Astrocyte (in vitro differentiated cells and primary cell): ENCODE measurements at places on chromosomes 11 and 22.

DNA sequence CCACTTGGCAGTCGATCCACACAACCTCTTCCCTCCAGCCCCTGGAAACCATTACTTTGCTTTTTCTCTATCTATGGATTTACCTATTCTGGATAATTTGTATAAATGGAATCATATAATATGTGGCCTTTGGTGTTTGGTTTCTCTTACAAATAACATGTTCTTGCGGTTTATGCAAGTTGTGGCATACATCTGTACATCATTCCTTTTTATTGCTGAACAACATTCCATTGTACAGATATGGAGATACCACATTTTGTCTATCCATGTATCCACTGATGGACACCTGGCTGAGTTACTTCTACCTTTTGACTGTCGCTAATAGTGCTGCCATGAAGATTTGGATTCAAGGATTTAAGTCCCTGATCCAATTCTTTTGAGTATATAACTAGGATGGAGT is 25.1 kb downstream of the SMCO4 start:
- no peak for DNase-seq

- no peak for DNase-seq
Measured at GRCh38 chr11:63908631-63909401, 8.1 kb downstream of the RCOR2 start.

- DNase-seq: no peak
Measured at GRCh38 chr11:32438866-32439489, 3.6 kb upstream of the WT1 start.

DNA sequence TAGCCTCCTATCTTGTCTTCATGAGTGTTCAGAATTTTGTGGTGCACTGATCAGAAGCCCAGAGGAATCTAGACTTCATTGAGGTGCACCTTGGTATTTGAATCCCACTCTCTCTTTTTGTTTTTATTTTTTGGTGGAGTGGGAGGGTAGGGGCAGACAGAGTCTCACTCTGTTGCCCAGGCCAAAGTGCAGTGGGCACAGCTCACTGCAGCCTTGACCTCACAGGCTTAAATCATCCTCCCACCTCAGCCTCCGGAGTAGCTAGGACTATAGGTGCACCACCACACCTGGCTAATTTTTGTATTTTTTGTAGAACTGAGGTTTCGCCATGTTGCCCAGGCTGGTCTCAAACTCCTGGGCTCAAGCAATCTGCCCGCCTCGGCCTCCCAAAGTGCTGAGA is 10.9 kb upstream of the ALG8 start:
- no peak for DNase-seq

DNA sequence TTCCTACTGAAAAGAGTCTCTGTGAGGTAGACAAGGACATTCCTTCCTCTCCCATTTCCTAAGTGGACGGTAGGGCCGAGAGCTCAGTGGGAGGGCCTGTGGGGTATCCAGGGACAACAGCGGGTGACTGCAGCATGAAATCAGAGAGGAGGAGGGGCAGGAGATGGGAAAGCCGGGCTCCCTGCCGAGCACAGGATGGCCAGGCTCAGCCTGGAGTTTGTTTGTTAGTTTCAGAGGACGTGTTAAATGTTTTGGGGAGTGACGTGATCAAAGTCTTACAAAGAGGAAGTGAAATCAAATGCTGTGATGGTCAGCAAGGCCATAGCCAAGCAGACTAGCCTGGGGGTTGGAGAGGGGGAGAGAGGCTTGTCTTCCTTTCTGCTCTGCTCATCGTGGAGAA is 152.7 kb downstream of the ADAMTS15 start:
- DNase-seq: peak; percentile 46

- DNase-seq: no peak
Measured at GRCh38 chr11:76781807-76782530, 1.2 kb upstream of the TSKU start.

GRCh38 chr11:100857236-100858005 is 170.3 kb downstream of the ARHGAP42 start:
- no peak for DNase-seq

- peak; percentile 36 for DNase-seq
Measured at GRCh38 chr11:44096360-44097185, 1.1 kb downstream of the EXT2 start.

- no peak for DNase-seq
Measured at GRCh38 chr11:127390465-127390864, 389.9 kb upstream of the KIRREL3 start.

DNA sequence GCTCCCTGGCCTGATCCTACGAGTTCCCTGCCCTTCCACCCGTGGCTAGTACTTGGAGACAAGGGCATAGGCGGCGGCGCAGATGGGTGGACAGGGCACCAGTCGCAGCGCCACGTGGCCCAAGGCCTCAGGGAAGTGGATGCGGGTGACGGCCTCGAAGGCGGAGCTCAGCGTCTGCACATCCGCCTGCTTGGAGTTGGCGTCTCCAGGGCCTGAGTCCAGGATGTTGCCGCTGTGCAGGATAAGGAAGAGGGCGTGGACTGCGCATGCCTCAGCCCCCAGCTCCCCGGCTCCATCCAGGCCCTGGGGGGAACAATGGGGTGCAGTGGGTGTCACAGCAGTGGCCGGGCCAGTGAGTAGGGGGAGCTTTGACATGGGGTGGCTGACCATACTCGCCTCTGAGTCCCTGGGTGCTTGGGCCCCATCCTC is 6.6 kb downstream of the PITPNM1 start:
- no peak for DNase-seq

- no peak for DNase-seq
Measured at GRCh38 chr11:10622957-10623791, 54.7 kb upstream of the LYVE1 start.

DNA sequence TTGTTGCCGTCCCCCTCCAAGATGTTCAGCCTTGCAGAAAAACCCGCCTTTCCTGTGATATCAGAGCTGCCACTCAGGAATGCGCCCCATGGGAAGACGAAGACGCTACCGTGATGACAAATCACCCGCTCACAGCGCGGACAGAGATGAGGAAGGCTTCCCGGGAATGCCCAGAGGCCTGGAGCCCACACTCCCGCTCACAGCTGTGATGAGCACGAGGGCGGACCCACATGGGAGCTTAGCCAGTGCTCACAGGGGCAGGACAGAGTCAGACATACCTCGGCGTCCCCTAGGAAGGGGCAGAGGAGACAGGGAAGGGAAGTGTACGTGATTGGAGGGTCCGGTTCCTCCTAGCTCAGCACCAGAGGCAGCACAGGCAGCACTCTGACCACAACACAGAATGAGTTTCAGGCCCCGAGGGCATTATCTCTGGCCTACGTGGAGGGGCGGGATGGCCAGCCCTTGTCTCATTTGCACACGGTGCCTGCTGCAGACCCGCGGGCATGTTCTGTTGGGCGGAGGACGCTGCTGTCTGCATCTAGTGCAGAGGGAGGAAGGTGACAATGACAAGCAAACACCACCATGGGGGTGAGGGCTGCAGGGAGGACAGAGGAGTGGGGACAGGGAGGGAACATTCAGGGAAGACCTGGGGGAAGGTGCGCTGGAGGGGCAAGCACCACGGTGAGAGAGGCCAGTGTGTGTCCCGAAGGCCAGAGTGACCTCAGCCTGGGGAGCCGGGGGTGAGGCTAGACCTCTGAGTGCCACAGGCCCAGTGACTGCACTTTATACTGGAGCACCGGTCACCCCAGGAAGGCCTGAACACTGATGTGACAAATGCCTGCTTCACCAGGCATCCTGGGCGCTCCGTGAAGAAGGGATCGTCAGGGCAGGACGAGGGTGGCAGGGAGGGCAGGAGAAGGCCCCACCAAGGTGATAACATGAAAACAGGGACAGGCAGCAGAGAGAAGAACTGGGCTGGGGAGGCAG is 79.6 kb downstream of the CELSR1 start:
- peak; percentile 82 for DNase-seq

- DNase-seq: no peak
Measured at GRCh38 chr11:83158357-83158786, 1.4 kb downstream of the PCF11 start.

DNA sequence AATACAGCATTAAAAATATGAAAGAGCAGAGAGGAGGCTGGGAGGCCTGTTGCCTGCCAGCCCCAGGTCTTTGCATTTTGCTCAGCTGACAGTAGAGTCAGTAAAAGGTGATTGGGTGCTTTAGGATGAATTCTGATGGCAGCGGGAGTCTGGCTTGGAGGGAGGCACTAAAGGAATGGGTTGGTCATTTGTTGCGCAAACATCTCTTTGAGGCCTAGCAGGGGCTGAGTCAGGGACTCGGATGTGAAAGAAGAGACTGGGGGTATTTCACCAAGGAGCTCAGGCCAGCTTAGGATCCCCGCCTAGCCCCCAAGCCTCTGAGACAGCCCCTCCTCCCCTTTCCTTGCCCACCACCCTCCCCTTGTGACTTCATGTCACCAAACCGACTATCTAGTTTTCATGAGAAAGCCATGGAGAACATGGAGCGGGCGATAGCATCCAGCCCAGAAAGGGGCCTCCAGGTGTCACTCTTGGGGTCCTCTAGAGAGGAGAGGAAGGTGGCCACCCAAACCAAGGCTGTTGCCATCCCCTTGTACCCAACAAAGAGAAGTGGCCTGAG is 9.7 kb downstream of the DGKZ start:
- peak; percentile 29 for DNase-seq

- DNase-seq: no peak
Measured at GRCh38 chr11:10304495-10305261, at the start of gene ADM. Gene ADM (plus strand): TSS chr11:10305073. CDS start chr11:10305701, 628 bp downstream.

DNA sequence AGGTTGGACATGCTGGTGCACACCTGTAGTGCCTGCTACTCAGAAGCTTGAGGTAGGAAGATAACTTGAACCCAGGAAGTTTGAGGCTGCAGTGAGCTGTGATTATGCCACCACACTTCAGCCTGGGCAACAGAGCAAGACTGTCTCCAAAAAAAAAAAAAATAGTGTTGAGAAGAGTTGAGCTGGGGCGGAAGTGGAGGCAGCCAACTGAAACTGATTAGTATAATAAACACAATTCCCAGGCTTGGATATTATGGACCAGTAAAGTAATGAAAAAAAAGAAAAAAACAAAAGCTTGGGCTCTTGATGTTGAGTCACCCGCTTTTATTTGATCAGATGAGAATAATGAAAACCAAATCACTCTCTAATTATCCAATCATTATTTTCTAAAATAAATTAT is 21.0 kb downstream of the LDLRAD3 start:
- DNase-seq: no peak

DNA sequence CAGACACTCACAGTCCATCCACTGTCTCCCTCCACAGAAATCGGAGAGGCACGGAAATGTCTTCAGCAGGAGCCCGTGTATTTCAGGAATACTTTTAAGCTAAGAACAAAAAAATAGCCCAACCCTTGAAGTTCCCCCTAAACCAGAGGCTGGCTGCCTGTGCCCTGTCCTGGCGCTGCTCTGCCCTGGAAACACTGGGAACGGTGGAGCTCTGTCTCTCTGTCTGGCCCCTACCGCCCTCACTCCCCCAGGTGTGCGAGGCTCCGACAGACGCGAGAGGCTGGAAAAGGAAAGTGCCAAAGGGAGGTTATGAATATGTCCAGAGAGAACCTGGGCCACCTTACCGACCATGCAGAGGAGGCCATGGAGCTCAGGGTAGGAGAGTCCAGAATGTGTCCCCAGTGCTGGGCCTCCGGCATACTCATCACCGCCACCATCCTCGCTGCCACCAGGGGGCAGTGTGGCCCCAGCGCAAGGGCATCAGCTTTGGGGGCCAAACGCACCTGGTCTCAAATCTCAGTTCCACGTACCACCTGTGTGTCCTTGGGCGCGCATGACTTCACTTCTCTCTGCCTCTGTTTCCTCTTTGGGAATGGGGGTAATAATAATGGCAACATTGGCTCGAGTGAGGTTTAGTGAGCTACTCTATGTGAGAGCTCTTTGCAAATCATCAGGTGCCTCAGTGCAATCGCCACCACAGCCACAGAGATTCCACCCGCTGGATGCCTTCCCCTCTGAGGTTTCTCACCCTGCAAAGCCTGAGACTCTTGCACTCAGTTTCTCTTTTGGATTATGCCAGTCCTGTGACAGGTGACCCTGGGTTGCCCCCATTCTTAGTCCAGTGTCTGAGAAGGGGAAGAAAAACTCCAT is 10.4 kb upstream of the SLCO2B1 start:
- no peak for DNase-seq

DNA sequence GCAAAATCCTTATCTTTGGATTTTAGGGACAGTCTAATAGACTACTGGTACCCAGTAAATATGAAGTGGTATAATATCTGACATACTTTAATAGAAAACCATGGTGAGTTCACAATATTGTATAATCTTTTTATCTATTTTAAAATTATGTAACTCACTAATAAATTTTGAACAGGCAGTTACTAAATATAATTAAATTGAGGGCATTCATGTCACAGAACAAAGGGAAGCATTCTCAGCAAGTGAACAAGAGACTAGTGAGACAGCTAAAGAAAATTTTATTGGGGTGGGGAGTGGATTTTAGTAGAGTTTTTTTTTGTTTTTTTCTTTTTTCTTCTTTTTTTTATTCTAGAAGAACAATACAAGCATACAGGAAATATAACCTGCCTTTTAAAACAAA is 55.0 kb downstream of the DNAJC24 start:
- no peak for DNase-seq

DNA sequence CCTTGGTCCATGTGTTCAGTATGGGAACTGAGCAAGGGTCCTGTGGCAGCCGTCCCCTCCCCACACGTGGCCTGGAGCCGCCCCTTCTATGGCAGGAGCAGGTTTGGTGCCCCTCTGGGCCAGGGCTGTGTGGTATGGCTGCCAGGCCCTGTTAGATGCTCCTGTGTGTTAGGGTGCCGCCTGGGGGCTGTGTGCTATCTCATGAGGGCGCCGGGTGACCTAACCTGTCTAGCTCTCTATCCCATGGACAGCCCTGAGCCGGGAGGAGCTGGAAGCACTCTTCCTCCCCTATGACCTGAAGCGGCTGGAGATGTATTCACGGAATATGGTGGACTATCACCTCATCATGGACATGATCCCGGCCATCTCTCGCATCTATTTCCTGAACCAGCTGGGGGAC is 34.7 kb downstream of the NAT10 start:
- DNase-seq: no peak

GRCh38 chr22:48331691-48332220 is 1495.9 kb downstream of the BRD1 start:
- DNase-seq: no peak

GRCh38 chr11:64229744-64230170 is 591 bp upstream of the DNAJC4 start:
- no peak for DNase-seq

- DNase-seq: no peak
Measured at GRCh38 chr11:101321222-101321621, 191.6 kb upstream of the PGR start.

GRCh38 chr22:30036656-30037055 is 43.6 kb upstream of the HORMAD2 start:
- DNase-seq: no peak

DNA sequence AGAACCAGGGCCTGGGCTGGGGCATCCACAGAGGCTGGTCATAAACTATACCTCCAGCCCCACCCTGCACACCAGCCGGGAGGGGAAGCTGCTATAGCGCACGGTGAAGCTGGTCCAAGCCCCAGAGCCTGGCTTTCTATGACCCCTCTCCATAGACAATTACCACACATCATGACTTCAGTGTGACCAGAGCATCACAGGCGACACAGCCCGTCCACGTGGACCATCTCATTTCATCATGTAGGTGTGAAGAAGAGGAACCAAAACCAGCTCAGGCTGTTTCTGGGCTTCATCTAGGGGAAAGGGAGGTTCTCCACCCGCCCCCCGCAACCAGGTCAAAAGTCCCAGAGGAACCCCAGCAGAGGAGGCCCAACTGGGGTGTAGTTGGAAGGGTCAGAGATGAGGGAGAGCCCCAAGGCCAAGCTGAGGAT is 3.0 kb downstream of the CXCR5 start:
- DNase-seq: no peak
